CD4-positive, alpha-beta T cell (primary cell): ENCODE measurements at places on chromosomes 4 and X. TPM values are rescaled to one million over a fixed set of nuclear protein-coding genes. Genes with fewer than 3 reads are reported as not detected.

The GLOD5 gene
- not detected for total RNA-seq

The UGT2B11 gene
- total RNA-seq: not detected

The GCNA gene
- total RNA-seq: 1.7 TPM

The RNF128 gene
- not detected for total RNA-seq

The ANXA3 gene
- not detected for total RNA-seq

The CDS1 gene
- 0.89 TPM for total RNA-seq

The PHOX2B gene
- not detected for total RNA-seq

The APBB2 gene
- total RNA-seq: 0.22 TPM

The L1CAM gene
- total RNA-seq: 0.89 TPM

The ELF2 gene
- total RNA-seq: 84.1 TPM

The FABP2 gene
- not detected for total RNA-seq

The GAGE1 gene
- total RNA-seq: not detected
